ENCODE measurements at places on chromosomes 7 and 10.
A peak's percentile ranks its signal among the peaks of the same experiment; 100 is the strongest.

- DNase-seq = peak; percentile 18
These were observed 139.3 kb upstream of the KLF6 start for GRCh38 chr10:3924344-3924743.

DNA sequence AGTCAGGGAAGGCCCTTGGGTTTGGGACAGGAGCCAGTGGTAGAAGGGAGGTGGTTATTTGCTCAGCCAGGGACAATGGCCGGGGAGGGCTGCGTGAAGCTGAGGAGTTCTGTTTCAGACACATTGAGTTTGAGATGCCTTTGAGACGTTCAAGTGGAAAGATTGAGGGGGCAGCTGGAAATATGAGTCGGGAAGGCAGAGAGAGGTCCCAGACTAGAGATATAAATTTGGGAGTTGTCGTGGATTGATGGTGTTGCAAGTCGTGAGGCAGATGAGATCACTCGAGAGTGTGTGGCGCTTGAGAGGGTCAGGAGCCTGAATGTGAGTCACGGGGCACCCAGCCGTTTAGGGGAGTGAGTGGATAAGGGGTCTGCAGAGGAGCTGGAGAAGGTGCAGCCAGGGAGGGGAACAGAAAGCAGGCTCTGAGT, 73.3 kb downstream of the ZMIZ1 start:
- no peak for DNase-seq

DNA sequence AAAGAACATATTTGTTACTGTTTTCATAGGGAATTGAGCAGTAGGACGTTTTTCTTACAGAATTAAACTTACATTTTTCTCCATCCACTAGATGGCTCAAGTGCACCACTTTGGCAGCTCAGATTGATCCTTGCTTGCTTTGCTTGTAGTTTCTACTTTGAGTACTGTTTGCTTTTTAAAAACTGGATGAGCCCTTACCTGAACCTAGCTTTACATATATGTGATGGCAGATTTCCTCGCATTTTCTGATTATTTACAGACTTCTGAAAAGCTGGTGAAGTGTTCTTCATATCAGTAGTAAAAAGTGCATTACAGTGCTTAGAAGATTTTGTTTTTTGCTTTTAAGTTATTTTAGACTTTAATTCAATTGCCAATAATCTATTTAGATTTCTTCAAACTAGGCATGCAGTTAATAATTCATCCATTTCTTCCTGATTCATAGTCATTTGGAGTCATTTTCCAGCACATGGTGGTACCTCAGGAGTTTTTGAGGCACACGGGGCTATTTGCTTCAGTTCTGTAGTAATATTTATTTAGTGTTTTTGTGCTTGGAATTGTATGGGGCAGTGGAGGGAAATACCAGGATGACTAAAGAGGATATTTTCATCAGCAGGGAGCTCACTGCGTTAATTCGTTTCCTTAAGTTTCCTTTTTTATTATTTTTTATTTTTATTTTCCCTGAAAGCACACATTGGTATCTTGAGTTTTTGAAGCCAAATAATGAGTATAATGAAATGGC, 57.3 kb downstream of the MAPK8 start:
- DNase-seq = peak; percentile 57

GRCh38 chr7:44489955-44490350, 505 bp downstream of the NUDCD3 start:
- peak; percentile 57 for DNase-seq

GRCh38 chr10:43196981-43197833, 59.0 kb downstream of the CSGALNACT2 start:
- no peak for DNase-seq

GRCh38 chr10:35386594-35387174, 50.4 kb downstream of the CCNY start:
- no peak for DNase-seq

DNA sequence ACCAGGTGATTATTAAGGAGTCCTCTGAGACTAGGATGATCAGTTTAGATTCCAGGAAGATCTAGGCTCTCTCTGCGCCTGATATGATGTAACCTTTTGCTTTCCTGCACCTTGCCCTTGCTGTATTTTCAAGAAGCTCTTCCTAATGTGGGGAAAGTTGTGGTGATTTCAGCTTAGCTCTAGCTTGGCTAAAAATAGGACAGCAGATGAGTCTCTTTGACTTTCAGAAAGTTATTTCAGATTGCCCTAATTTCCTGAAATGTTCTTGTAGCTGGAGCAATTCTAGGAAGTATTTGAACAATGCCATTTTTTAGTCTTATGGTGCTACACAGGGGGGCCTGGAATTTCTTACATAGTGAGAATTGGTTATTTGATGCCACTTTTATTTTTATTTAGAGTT, 3.8 kb downstream of the LCOR start:
- DNase-seq = no peak

DNA sequence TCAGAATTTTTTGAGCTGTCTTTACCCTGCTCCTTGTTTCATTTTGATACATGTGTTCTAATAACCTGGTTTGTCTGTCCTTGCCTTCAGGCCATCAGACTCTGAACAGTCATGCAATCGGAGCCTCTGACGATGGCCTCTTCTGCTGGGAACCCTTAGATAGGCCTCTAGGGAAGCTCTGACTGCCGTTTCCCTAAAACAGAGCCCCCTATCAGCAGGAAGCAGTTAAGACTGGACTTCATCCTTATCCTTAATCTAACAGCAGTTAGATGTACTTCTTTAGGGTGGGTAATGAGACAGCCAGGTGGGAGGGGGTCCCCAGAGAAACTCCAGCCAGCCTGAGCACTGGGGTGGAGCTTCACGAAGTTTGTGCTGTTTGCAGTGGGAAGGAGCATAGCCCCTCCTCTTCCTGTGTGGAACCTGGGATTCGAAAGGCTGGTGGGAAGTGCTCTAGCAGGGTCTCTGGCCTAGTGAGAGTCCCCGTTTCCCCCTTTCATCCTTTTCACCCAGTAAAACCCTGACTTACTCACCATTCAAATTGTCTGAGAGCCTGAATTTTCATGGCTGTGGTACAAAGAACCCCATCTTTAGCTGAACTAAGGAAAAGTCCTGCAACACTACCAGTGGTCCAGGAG, 28.4 kb upstream of the SORCS3 start:
- DNase-seq = no peak

- no peak for DNase-seq
These were observed 243.5 kb upstream of the TCF7L2 start for GRCh38 chr10:112706577-112706976.

DNA sequence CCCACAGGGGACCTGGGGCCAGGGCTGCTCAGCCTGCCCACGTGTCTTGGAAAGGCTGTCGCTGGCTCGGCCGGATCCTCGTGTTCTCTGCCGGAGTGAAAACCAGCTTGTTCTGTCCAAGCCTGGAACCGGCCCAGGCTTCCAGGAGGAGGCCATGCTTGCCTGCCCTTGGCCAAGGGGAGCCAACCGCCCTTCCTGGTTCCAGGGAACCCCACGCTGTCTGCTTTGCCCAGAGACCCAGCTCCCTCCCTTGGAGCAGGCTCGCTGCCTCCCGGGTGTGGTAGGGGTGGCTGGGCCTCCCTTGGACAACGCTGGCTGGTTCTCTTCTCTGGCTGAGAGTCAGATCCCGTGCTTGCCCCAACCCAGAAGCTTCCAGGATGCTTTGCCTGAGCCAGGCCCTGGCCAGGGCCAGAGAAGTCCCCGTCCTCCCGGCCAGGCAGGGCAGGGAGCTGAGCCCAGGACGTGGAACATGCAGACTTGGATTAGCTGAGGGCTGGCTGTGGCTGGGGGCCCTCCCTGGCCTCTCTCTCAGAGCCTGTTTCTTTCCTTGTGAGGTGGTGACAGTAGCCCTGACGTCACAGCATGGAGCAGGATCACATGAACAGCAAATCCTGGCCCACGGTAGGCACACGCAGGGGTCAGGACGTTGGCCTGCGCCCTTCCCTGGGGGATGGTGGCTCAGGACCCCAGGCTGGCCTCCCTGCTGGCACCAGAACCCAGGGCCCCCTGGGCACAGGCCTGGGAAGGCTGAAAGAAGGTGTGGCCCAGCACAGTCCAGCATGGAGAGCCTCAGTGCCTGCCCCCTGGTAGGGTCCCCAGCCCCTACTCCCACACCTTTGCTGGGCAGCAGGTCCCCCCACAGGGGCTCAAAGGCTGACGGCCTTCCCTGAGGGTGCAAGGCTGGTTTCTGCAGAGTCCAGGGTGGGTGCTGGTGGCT, 67.5 kb downstream of the PWWP2B start:
- no peak for DNase-seq

GRCh38 chr7:49708590-49708989, 64.8 kb upstream of the VWC2 start:
- DNase-seq = no peak

GRCh38 chr7:148733496-148733895, 34.8 kb downstream of the CUL1 start:
- DNase-seq = no peak

GRCh38 chr7:105826143-105826542, 50.3 kb downstream of the ATXN7L1 start:
- DNase-seq = no peak

GRCh38 chr10:75764974-75765788, 333.8 kb downstream of the LRMDA start:
- no peak for DNase-seq
